ENCODE measurements at places on chromosomes 2 and 18.
A peak's percentile ranks its signal among the peaks of the same experiment; 100 is the strongest.

GRCh38 chr2:123453046-123453700, 571.9 kb upstream of the CNTNAP5 start:
- no peak for DNase-seq

- peak; percentile 56 for DNase-seq
These were observed 52.8 kb downstream of the CLASP1 start for GRCh38 chr2:121596221-121597080.

DNA sequence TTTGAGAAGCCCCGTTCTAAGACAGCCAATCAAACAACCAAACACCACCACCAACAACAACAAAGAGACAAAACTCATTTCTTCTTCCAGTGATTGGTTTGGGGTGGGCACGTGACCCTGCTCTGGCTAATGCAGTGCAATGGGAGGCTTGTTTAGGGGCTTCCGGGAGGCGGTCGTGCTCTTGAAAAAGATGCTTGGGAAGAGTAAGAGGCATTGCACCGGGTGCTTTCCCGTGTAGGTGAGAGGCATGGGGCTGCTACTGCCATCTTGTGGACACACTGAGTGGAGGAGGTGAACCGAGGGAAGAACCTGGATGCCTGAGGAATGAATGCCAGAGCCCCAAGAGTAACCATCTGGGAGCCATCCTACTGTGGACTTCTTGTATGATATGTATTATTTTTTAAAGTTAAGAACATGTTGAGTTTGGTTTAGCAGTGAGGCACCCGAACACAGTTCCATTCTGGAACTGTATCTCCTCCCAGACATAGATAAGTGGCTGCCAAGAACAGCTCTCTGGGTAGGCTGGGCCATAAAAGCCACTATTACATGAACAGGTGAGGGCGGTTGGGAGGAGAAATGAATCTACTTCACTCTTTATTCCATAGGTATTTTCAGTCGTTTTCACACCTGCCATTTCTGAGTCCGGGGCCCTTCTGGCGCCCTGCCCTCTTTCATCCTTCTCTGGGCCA, 19.1 kb upstream of the ARHGAP25 start:
- peak; percentile 77 for DNase-seq

GRCh38 chr2:68052717-68053422, 9.9 kb downstream of the C1D start:
- DNase-seq: no peak

- DNase-seq: no peak
These were observed 26.3 kb downstream of the MBP start for GRCh38 chr18:77106331-77106730.

DNA sequence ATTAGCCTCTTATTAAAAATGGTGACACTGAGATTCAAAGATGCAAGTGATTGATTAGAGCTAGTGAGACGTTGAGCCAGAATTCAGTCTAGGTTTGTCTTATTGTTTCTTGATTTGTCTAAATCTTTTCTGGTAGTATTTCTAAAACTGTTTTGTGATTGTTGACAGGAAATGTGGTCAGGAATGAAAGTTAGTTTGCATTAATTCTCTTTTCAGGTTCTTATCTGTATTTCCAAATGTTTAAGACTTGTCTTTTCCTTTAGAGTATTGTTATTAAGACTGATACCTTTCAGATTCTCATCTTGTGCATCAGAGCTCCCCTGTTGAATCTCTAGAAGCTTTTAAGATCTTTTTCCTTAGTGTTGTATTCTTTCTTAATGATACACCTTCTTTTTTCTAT, 89.3 kb downstream of the MBD5 start:
- DNase-seq: no peak

DNA sequence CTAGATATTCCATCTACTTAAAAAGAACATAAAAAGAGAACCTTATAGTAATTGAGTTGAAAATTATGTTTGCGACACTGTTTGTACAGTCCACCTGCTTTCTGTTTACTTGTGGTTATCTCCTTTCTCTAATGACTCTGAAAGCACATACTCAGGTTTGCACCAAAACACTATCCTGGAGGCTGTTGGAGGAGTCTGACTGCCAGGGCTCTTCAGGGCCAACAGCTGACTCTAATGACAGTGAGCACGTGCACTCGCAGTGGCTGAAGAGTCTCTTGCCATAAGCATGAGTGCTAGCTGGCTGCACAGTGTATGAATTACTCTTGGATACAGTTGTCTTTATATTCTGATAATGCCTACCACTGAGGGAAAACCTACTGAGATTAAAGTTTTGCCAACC, 16.7 kb upstream of the GLS start:
- DNase-seq: no peak

GRCh38 chr2:25877431-25878360, 591 bp downstream of the ASXL2 start:
- DNase-seq: peak; percentile 52

DNA sequence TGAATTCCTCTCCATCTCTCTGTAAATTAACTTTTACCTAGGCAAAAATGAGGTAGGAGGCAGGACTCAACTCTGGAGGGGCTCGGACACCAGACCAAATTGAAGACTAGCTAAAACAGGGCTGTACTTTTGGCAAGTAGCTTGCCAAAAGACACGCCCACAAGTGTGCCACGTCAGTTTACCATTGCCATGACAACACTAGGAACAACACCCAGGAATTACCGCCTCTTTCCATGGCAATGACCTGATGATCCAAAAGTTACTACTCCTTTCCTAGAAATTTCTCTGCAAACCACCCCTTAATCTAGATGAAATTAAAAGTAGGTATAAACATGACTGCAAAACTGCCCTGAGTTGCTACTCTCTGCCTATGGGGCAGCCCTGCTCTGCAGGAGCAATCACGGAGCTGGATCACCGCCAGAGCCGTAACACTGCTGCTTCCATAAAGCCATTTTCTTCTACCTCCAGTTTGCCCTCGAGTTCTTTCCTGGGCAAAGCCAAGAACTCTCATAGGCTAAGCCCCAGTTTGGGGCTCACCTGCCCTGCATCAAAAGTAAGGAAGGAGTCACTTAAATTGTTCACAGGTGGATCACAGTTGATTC, 66.0 kb upstream of the FAM136A start:
- no peak for DNase-seq

DNA sequence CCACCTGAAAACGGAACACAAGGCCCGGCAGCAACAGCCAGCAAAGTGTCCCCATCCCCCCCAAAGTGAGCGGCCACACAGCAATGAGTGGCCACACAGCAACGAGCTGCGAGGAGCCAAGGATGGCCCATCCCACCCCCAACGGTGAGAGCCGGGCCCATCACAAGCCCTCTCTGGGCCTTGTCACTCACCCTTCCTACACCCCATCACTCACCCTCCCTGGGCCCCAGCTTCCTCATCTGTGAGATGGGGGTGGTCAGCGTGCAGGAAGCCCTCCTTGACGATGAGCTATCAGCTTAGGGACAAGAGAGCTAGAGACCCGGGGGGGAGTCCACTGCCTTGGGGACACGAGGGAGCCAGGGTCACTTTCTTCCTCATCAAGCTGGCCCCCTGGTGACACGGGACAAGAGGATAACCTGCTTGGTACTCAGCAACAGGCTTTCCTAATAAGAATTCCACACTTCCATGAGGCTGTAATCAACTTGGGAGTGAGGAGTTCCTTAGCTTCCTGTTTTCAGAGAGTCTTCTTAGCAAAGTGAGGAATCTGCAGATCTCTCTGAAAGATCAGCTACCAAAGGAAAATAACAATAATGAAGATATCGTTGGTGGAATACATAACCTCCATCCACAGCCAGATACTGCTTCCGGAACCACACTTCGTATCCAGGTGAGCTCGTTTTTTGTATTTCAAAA, 92.8 kb downstream of the HDAC4 start:
- no peak for DNase-seq

- no peak for DNase-seq
These were observed 1.0 kb upstream of the STRN start for GRCh38 chr2:36967236-36967876.

DNA sequence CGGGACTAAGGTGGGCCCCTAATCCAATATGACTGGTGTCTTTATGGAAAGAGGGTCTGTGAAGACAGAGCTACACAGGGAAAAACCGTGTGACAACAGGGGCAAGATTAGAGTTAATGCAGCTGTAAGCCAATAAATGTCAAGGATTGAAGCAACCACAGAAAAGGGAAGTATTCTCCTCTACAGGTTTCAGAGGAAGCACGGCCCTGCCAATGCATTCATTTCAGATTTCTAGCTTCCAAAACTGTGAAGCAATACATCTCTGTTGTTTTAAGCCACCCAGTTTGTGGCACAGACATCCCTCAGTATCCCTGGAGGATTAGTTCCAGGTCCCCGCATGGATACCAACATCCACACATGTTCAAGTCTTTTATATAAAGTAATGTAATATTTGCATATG, 48.8 kb downstream of the SPP2 start:
- DNase-seq: peak; percentile 33

DNA sequence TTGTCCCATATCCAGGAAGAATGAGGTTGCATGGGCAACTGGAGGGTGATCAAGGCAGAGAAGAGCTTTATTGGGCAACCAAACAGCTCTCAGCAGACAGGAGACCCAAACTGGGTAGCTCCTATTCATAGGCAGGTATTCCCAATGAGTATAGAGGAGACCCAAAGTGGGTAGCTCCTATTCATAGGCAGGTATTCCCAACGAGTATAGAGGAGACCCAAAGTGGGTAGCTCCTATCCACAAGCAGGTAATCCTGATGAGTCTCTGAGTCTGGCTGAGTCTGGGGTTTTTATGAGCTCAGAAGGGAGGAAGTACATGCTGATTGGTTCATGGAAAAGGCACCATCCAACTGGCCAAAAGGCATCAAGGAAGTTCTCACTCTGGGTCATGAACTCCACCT, 5.3 kb upstream of the GORASP2 start:
- no peak for DNase-seq

GRCh38 chr2:176415937-176416499, 146.8 kb downstream of the MTX2 start:
- no peak for DNase-seq

GRCh38 chr2:23399674-23400261, 14.8 kb downstream of the KLHL29 start:
- no peak for DNase-seq

GRCh38 chr2:216596980-216597509, 36.2 kb upstream of the IGFBP2 start:
- no peak for DNase-seq

DNA sequence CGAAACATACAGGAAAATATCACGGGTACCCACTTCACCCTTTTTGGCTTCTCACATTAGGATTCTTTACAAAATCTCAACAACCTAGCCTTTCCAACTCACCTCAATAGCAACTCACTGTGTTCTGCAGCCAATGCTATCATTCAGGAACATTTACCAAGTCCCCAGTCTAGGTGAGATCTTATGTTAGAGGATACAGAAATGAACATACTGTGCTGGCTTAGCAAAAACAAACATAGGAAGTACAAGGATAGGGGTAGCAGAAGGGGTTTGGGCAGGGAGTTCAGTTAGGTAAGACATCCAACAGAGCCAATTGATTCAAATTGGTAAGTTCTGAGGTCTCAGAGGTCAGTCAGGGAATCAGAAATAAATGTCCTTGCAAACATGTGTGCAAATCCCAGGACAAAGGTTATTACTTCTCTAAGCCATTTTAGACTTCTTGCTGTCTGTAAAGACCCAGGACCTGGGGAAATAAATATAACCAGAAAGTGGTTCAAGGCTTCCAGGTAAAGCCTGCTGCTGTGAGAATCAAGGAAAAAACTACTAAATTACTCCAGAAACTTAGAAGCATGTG, 556.3 kb upstream of the CHAC2 start:
- DNase-seq: no peak

DNA sequence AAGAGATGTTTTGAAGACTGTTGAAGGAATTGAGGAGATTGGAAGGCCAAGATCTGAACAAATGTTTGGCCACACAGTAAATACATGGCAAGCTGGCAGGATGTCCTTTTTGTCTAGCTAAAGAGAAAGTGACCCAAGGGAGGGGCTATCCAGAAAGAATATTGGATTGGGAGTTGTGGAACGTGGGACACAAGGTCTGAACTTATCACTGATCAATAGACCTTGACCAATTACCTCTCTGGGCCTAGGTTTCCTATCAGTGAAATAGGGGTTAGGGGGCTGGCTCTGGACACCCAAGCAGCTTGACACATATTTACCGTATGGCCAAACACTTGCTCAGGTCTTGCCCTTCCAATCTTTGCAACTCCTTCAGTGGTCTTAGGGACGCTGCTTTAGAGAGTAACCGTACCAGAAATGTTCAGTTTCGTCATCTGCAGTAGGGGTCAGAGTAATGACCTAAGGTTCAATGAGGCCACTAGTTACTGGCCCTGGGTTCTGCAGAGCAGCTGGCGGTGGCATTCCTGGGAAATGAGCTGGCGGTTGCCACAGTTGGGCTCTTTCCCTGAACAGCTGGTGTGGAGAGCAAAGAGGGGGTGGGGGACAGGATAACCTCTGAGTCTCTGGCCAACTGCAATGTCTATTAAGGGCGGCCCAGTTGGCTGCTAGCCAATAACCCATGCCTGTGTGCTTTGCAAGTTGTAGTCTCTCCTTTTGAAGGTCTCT, 70.1 kb upstream of the STPG4 start:
- peak; percentile 45 for DNase-seq

GRCh38 chr2:67268797-67269196, 128.3 kb upstream of the ETAA1 start:
- no peak for DNase-seq

- no peak for DNase-seq
These were observed 178.2 kb upstream of the RAB12 start for GRCh38 chr18:8431036-8431435.

- no peak for DNase-seq
These were observed 127.6 kb upstream of the NPAS2 start for GRCh38 chr2:100692381-100692780.

GRCh38 chr2:20071397-20072383, 20.3 kb upstream of the LAPTM4A start:
- DNase-seq: no peak

DNA sequence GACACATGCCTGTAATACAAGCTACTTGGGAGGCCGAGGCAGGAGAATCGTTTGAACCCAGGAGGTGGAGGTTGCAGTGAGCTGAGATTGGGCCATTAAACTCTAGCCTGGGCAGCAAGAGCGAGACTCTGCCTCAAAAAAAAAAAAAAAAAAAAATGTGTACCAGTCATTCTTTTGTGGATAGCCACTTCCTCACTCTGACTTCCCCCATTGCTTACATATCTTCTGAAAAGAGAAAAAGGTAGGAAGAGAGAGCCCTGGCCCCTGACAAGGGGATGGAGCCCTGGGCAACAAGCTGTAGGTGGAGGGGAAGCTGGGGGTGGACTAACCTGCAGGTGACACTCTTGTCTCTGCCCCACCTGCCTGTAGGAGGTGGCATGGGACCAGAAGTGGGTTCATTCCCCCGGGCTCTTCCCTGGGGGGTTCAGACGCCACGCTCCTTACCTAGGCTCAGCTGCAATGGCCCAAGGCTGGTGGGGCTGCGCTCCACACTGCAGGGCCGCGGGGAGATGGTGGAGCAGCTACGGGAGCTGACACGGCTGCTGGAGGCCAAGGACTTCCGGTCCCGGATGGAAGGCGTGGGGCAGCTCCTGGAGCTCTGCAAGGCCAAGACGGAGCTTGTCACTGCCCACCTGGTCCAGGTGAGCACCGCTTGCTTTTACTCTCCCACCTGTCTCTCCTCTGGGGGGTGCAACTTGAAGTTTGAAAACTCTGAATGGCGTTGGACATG, 39.1 kb downstream of the PCARE start:
- DNase-seq: no peak

DNA sequence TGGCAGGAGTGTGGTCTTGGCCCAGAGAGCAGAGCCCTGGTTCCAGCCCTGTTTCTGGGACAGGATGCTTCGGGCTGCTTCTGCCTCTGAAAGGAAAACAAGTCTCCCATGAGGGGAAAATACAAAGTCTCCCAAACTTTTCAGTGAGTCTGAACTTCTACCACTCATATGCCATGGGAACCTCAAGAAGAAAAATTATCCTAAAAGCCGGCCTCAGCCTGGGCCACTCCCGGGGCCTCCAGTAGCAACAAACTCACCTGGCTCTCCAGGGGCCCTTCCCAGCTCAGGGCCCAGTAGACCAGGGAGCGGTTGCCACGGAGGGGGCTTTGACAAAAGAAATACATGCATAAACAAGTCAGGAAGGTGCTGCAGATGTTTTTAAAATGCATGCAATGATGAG, 289.2 kb upstream of the HDAC4 start:
- DNase-seq: no peak

Measured in SK-N-DZ (cell line).